NCI-H748 treated with DMSO at 0.1 percent for 48 hours (cell line): ENCODE measurements at places on chromosomes 7 and 10.

DNA sequence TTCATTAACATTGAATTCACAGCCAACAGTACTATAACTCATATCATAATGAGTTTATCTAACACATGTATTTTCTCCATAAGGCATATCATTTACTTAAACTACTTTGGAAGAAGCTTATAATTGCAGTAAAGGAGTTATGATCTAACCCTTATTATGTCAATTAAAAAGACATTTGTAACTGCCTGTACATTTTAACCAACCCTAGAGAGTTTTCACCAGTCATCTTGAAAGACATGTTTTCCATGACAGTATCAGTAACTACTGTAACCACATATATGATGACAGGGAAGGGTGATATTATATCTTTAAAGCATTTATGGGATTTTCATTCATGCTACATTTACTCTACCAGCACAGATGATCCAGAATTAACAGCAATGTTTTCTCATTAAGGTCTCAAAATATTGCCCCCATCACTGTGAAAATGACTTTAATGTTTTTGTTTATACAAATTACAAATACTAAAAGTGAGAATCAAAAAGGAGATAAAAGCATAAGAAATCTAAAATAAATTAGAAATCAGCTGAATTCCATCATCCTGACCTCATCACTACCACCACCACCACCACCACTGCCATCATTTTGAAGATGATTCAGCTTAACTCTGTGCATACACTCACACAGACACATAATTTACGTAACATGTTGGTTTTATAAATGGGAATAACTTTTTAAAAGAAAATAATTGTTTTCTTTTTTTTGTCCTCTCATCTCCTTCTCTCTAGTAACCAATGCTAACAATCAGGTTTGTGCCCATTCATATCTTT lies 53.6 kb downstream of the MKLN1 start:
- DNase-seq = no peak

DNA sequence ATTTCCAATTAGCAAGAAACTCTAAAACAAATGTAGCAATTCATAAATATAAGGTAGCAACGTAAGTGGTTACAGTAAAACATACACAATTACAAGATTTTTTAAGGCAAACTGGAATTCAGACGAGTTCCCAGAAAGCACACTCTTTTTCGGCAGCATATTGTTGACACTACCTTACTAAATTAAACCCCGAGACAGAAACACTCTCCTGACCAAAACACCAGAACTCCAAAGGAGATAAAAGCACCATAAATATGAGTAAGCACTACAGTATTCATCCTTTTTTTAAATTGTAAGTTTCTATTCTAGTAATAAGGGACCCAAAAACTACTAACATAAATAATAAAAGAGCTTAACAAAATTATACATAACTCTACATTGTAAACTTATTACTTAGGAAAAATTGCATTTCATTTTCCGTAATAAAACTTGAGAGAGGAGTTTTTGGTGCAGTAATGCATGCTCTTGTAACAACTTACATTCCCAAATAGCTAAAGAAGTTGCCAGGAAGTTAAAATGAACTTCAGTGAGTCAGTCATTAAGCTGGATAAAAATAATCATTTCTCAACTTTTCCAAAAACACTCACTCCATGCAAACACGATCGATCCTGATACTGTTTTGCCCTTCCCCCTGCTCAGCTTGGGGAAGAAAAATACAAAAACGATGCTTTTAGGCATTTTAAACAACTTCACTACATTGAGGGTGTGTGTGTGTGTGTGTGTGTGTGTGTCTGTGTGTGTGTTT lies 2.0 kb downstream of the PIP4K2A start:
- DNase-seq = no peak

DNA sequence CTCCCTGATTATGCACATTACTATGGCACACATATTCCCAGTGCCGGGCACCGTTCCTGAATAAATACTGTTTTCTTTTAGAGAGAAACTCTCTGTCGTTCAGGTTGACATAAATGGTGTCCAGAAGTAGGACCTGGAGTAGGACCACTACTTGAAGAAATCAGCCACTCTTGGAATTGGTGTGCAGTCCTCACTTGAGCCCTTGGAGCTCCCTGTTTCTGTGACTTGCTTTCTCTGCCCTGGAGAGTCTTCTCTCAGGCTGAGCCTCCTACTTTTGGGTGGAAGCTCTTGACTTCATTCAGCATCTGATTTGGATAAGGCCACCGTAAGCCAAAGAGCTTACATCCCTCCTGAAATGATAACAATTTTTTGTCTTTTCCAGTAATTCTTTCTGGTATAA lies 29.7 kb upstream of the ANTXRL start:
- no peak for DNase-seq

DNA sequence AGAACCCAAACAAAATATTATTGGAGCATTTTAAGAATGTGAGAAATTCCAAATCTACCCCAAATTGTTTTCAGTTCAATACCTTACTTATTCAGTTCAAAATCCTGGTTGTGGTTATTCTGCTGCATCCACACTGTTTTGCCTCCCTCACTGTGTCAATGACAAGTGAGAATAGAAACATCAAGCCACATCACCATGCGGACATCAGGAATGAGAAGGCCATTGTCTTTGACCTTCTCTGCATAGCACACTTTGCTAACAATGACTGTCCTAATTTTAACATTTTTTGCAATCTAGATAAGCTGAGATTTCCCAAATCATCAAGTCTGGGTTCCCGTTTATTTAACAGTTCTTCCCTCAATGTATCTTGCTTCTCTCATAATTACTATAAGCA lies 93.7 kb downstream of the ELAPOR2 start:
- no peak for DNase-seq

DNA sequence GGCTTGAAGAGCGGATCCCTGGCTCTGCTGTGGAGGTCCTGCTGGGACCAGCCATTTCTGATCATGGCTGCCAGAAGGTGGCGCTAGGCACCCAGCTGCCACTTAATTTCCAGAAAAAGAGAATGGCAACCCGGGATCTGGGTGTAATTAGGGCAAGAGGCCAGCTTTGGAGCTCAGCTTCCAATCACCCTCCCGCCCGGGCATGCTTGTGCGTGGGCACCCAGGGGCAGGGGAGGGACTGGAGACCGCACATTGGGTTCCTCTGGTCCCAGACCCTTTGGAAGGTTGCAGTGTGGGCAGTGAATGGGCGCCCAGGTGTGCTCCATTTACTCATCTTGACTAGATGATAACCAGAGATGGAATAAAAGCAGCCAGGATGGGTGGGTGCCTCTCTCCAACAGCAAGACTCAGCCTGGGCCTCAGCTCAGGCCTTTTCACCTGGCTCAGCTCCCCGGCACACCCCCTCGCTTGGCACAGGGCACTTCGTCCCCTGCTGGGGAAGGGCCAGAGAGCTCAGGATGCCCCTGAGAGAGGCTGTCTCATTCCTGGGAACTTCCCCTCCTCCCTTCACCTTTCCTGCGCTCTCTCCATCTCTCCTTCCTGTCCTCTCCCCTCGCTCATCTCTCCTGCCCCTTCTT lies 14.7 kb downstream of the FAM241B start:
- DNase-seq = peak; percentile 2

DNA sequence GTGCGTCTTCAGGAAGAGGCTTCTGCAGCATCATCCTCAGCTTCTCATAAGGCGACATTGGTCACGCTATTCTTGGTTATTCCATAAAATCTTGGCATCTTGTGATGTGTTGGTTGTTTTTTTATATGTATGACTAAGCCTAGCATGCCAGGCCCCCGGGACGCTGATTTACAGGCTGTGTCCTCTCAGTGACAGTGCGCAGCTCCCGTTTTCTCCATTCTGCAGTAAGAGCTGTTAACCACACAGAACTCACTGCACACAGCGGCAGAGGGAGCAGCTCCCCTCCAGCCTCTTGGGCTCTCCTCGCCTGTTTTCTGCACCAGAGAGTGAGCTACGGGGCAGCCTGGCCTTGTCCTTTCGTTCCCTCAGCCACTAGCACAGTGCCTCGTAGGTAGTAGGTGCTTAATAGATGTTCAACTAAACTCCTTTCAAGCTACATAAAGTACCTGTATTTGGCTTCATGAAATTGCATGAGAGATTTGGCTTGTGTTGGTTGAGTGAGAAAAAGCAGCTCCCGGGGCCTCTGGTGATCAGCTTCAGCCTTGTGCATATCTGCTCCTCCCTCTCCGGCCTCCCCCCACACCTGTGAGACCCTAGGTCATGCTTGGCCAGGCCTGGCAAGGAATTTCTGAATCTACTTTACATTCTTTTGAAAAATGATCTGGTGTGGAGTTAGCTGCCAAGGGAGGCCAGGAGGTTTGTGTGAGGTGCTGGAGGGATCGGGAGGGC lies 116.2 kb downstream of the WDR37 start:
- no peak for DNase-seq

GRCh38 chr7:102075553-102076135 lies 211.0 kb upstream of the SH2B2 start:
- DNase-seq = no peak

DNA sequence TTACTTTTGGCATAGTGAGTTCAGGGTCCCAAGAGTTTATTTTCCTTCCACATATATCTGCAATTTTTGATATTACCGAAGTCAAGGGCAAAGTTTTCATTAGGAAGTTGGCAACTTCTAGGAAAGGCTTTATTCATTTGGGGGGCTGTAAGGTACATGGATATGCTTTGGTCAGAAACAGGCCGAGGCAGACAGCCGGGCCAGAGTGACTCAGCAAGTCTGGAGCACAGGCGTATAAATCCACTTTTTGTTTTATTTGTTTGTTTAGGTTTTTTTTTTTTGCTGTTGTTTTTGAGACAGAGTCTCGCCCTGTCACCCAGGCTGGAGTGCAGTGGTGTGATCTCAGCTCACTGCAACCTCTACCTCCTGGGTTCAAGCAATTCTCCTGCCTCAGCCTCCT lies 3.7 kb downstream of the ZNF680 start:
- no peak for DNase-seq

DNA sequence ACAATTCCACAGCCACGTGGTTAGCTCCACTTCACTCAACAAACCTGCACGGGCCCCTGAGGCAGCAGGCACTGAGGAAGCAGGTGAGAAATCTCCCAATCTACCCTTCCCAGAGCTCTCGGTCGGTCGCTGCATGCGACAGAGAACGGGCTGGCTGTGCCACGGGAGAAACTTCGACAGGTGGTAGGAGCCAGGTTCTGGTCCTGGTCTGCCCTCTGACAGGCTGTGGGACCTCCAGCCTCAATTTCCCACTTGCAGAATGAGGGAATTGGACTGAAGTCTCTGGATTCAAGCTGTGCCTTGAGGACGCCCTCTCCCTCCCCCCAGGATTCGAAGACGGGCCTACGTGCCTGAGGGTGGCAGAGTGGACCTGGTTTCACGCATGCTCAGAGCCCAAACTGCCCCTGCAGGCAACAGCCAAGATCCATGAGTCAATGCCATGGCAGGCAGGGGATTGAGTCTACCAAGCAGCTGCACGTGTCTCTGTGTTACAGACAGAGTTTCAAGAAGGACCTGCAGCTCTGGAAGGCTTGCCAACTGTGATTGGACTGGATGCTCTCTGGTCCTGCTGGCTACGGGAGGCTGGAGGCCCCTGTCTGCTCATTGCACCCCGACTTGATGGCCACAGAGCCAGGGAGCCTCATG lies 215.0 kb downstream of the USP6NL start:
- DNase-seq = no peak

GRCh38 chr7:33762911-33763306 lies 142.4 kb upstream of the BMPER start:
- no peak for DNase-seq

DNA sequence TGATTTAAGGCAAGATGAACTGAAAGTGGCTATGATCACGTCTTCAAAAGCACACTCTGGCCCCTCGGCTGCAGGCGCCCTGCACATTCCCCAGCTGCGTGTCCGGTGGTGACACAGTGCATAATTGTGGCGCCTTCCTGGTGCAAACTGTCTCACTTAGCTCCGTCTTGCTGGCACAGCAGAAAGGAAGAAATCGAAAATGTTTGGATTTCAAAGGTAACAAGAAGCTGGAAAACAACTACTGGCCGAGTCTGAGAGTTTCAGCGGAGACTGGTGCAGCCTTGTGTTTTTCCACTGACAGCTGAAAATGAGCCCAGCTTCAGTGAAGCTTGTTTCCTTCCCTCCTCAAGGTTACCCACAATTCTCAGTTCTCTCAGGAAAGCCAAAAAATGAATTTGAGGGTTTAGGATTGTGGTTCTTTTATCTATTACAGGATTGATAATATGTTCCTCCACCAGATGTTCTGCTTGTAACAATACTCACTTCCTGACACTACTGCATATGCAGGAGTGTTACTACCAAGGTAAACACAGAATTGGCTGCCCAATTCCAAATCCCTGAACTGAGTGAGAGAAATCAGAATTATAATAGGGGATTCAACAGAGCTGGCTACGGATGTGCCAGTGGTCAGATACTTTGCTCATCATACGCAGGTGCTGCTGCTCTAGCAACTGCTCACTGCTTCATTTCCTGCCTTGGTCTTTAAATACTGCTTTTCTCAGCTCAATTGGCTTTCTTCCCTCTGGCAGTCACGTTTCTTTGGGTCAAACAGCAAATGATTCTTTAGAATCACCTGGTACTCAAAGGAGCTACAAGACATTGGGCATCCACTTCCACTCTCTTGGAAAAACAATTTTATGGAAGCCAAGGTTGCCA lies 63.7 kb downstream of the TRUB1 start:
- no peak for DNase-seq

- DNase-seq = no peak
Observed at GRCh38 chr10:45586028-45586824, 86.3 kb downstream of the ZFAND4 start.

DNA sequence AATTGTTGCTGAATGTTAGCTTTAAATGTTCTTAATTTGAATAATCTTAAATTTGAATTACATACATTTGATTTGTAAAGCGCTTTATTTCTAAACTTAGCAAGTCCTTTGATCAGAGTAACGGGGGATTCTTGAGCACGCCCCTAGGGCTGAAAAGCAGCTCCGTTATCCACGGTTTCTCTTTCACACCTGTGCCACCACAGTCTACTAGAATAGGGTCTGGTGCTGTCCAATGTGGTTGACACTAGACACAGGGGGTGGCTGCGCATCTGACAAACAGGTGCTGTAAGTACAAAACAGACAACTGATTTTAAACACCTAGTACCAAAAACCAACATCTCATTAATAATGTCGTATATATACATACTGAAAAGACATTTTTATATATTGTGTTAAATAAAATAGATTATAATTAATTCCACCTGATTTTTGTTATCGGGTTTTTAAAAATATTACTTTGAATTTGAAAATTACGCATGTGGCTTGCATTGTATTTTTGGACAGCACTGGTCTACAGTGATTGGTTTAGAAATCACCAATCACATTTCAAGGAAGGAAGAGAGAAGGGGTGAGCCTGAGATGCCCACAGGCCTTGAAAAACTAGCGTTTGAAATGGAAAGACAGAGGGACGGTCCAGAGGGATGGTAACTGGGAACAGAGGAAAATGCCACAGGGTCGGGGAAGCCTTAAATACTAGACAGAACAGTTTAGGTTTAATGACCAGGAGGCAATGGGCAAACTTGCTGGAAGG lies 7.3 kb downstream of the SEPHS1 start:
- no peak for DNase-seq

GRCh38 chr10:78464856-78465267 lies 431.2 kb downstream of the RPS24 start:
- no peak for DNase-seq

- no peak for DNase-seq
Observed at GRCh38 chr7:150877536-150877935, 25.2 kb downstream of the AOC1 start.
